ENCODE measurements at places on chromosomes 13 and 19.
A peak's percentile ranks its signal among the peaks of the same experiment; 100 is the strongest.

DNA sequence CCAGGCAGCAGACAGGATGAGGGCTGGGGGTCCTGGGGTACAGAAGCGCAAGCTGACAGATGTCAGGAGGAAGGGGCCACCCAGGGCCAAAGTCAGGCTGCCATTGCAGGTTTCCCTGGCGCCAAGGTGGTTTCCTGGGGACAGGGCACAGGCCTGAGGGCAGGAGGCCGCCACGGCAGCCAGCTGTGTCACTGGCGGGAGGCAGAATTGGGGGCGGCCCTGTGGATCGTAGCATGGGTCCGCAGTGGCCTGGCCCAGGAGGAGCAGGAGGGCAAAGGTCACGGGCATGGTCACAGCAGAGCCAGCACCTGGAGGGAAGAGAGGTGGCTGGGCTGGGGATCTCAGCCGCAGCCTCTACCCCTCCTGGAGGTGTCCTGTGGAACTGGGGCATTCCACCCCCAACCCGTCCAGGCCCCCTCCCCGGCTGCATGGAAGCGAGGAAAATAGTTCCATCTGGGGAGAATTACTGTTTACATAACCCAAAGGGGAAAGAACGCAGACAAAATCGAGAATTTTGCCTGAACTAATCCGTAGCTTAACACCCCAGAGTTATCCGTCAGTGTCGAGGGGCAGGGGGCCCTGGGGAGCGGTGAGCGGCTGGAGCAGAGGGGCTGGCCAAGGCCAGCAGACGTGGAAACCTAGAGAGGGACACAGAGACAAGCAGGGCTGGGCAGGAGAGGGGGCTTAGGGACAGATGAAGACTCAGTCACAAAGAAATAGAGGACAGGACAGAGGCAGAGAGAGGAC is 1.9 kb downstream of the NTN5 start:
- no peak for DNase-seq

GRCh38 chr13:110696776-110697175 is 9.1 kb downstream of the CARS2 start:
- DNase-seq: no peak

DNA sequence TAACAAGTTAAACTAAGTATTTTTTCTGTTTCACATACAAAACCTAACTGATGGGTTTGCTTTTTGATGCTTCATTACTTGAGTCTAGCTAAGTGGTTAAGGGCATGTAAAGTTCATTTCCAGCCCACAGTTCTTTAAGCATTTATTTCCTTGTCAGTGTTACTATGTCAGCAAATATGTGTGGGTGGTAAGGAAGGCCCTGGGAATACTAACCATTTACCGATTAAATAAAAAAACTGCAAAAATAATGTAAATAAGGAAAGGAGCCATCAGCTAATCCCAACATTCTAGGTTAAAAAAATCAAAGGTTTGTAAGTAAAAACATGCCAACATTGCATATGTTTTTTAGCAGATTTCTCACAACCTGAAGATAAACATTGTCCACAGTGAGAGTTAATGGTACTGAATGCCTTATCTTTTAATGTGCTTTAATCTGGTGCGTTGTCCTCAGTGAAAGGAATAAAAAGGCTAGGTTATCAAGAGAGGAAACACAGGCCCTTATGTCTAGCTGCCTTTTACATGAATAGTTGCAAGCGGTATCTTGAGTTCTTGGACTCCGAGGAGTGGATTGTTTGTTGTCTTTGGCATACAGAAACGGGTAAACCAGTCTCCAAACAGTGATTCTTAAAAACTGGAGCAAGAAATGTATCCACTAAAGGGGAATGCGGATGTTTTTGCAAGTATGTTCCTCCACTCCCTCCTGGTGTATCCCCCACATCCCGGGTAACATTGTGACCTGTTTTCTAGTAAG is 949.6 kb upstream of the SLC10A2 start:
- no peak for DNase-seq

DNA sequence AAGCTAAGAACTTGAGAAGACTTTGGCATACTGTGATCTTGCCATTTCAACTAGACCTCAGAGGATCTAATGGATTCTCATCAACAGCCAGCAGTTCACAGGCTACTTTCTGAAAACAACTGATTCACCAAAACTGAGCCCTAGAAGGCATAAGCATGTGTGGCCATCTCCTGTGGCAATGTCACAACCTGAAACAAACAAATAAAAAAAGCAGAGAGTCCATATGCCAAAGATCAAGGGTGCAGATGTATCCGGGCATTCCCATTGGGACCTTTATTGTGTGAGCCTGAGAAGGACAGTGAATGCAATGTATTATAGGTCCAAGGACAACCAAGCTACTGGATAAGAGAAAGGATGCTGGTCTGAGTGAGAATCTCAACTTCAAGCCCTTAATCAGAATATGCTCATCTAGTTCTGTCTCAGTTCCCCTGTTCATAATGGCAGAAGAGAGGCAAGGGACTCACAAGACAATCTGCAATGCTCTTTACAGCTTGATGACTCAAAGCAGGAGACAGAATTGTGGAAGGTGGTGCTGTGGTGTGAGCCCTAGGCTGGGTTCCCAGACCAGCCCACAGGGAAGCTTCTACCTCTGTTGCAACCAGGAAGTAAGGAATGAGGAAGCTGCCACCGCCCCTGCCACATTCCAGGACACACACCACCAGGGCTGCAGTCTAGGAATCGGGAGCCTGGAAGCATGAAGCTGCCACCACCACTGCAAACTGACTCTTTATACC is 133.7 kb downstream of the RAP2A start:
- peak; percentile 93 for DNase-seq

GRCh38 chr13:78265098-78265497 is 338.3 kb downstream of the POU4F1 start:
- DNase-seq: no peak

- DNase-seq: no peak
These were observed 5.4 kb downstream of the TMEM150B start for GRCh38 chr19:55319785-55320184.

DNA sequence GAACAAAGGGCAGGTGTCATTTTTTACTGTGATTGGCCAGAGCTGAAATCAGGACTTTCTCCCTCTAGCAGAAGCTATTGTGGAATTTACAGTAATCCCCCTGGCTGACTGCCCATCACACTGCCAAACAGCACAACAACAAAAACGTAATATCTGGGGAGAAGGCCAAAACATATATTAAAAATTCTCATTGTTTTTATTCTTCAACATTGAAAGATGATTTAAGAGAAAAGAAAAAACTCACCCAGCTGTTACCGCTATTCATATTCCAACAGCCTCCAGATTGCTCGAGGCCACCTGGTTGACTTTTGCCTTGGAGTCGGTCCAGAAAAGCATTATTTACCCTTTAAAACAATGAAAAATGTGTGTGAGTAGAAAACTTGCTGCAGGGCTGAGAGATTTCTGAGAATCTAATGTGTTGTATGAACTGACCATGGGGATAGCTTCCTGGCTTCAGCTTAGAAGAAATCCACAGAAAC is 97.2 kb downstream of the EPSTI1 start:
- no peak for DNase-seq

GRCh38 chr13:77456271-77456670 is 79.2 kb upstream of the SCEL start:
- no peak for DNase-seq

GRCh38 chr13:21383090-21383489 is 76.0 kb downstream of the ZDHHC20 start:
- no peak for DNase-seq

- DNase-seq: no peak
These were observed 8.9 kb upstream of the FARP1 start for GRCh38 chr13:98133946-98134345.

GRCh38 chr13:99041337-99041736 is 63.5 kb upstream of the DOCK9 start:
- no peak for DNase-seq

DNA sequence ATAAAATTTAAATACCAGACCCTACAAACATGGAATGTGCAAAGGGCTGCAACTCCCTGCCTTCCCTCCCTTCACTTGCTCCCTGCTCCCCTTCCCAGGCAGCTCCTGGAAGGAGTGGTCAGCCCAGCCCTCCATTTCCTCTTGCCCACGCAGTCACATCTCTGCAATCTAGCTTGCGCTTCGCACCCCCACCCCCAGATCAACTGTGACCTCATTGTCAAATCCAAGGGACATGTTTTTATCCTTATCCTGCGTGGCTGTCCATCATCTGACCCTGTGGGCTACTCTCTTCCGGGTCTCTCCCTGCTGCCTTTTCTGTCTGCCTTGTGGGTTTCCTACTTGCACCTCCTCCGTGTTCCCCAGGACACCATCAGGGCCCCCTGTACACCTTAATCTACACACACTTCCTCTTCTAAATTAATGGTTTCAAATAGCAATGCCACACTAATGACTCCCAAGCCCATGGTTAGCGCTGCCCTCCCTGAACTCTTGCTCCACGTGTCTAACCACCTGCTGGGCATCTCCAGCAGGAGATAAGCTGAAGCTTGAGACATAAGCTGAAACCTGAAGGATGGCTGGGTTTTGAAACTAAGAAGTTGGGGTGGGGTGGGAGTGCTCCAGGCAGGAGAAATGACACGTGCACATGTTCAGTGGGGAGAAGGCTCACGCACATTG is 118.3 kb downstream of the USP12 start:
- DNase-seq: no peak

- DNase-seq: no peak
These were observed at the start of gene SSC5D for GRCh38 chr19:55487924-55488687. TSS of gene SSC5D (plus strand) at chr19:55488436. CDS start at chr19:55488590, 154 bp downstream.

DNA sequence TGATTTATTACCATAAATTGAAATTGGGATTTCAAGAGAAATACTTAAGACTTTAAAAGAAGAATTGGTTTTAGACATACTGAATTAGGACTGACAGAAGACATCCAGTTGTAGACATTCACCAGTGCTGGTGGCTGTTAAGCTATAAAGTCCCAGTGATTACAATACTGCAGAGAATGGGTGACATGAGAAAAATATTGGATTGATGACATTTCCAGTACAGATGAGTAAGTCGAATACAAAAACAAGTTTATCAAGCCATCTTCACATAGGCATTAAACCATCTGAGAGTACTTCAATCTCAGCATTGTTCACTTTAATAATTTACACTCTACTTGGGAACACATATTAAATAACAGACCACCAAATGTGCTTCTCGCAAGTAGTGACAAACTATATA is 66.8 kb downstream of the TBC1D4 start:
- no peak for DNase-seq

All from T47D (cell line).